ENCODE measurements at places on chromosomes 6 and 20. TPM values are rescaled to one million over a fixed set of nuclear protein-coding genes. Genes with fewer than 3 reads are reported as not detected.

DNA sequence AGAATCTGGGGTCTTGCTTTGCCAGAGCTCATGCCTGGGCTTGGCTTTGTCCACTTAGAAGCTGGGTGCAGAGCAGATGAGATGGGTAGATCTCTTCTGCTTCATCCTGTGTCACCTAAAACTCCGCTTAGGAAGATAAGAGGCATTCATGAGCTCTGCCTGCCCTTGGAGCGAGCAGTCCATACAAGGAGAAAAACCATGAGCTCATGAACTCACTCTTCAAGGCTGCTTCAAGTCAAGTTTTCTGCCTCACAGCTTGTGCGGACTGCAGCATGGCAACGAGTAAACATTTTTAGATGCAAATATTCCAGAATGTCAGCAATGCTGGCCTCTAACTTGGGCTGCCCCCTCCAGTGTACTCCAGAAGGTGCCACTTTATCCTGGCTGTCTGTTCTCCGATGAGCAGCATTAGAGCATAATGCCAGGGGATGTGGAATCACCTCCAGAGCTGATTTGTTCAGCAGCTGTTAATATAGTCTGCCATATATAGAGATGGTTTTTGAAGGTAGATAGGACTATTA is 10.7 kb upstream of the UQCC2 start:
- no peak for DNase-seq
- H3K27ac ChIP-seq, result no peak overlapping the region
- H3K36me3 ChIP-seq, result no peaks in the 10 kb centered on the region
- H3K27me3 ChIP-seq, result no peaks in the 10 kb centered on the region
- H3K4me1 ChIP-seq, result peaks cover 15% of the 10 kb centered on the region

DNA sequence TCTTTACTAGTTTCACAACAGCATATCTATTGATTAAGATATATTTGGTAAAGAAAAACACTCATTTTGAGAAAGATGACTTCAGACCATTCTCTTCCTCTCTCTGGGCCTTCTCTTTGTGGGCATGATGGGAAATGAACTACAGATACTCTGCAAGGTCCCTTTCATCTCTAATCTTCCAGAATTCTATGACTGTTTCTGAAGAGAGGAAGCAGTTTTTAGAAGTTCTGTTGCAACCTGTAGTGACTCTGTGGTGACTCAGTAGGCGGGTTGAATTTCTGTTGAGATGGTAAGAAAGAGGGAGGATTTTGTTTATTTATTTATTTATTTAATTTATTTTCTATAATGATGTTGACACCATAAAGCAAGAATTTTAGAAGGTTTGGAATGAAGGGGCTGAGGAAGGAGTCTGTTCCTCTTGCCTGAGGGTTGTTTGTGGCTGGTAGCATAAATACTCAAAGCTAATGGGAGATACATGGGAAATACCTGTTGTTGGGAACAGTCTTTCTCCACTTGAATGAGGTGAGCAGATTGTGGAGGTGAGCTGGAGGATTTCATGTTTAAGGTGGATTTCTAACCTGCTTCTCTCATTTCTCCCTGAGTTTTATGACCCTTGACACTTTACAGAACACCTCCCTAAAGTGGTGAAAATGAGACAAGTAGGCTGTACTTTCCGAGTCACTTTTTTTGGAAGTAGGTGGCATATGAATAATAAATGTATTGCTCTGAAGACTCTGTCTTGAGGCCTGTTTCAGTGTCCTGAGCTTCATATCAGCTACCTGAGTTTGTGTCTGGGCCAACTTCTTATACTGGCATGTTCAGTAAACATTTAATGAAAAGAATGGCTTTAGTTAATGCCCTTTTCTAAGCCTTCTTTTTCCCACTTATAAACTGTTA is 15.0 kb downstream of the ACSS2 start:
- DNase-seq, result no peak
- H3K27ac ChIP-seq, result no peak overlapping the region
- no peaks in the 10 kb centered on the region for H3K4me1 ChIP-seq

DNA sequence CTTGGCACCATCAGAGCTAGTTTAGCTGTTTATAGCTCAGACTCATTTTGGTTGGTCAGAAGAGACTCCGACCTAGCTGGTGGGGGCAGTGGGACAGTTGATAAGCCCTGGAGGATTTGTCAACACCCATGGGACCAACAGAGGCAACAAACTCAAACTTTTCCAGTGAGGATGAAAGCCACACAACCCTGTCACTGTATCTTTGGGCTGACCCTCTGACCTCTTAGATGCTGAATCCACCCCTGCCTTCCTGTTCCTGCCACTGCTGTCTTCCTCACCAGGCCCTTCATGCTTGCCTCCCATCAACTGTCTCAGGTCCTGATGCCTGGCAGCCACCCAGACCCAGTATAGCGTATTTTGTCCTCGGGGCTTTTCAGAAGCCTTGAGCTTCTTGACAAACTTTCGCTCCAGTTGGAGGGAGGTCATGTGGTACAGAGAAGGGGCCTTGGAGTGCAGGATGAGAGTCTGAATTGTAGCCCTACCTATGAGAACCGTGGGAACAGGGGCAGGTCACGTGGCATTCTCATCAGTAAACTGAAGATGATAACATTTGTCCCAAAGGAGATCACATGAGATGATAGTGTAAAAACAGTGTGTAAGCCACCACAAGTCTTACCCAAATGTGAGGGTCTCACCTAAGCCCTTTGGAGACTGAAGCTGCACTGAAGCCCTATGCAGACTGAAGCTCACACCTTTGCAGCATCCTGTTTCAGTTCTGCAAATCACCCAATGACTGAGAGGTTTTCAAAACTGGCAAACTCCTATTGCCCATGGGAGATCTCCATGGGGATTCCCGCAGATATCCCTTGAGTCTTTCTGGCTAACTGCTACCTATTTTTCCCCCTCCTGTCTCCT is 72.0 kb upstream of the F13A1 start:
- H3K27me3 ChIP-seq, result no peaks in the 10 kb centered on the region
- DNase-seq, result no peak
- H3K4me1 ChIP-seq, result no peaks in the 10 kb centered on the region
- H3K4me3 ChIP-seq, result no peak overlapping the region
- no peak overlapping the region for H3K27ac ChIP-seq
- no peaks in the 10 kb centered on the region for H3K36me3 ChIP-seq

The MUC21 gene
- total RNA-seq, result not detected

GRCh38 chr6:33749401-33749800 is 2.7 kb upstream of the IP6K3 start:
- H3K27me3 ChIP-seq, result no peaks in the 10 kb centered on the region
- no peaks in the 10 kb centered on the region for H3K36me3 ChIP-seq
- peaks cover 30% of the 10 kb centered on the region for H3K4me1 ChIP-seq

DNA sequence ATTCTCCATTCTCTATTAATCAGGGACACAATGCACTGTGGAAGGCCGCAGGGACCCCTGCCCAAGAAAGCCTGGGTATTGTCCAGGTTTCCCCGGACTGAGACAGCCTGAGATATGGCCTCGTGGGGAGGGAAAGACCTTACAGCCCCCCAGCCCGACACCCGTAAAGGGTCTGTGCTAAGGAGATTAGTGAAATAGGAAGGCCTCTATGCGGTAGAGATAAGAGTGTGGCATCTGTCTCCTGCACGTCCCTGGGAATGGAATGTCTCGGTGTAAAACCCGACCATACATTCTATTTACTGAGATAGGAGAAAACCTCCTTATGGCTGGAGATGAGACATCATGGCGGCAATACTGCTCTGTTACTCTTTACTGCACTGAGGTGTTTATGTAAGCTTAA is 15.7 kb upstream of the EIF2S2 start:
- no peaks in the 10 kb centered on the region for H3K27me3 ChIP-seq
- no peaks in the 10 kb centered on the region for H3K4me1 ChIP-seq
- H3K36me3 ChIP-seq, result no peaks in the 10 kb centered on the region

DNA sequence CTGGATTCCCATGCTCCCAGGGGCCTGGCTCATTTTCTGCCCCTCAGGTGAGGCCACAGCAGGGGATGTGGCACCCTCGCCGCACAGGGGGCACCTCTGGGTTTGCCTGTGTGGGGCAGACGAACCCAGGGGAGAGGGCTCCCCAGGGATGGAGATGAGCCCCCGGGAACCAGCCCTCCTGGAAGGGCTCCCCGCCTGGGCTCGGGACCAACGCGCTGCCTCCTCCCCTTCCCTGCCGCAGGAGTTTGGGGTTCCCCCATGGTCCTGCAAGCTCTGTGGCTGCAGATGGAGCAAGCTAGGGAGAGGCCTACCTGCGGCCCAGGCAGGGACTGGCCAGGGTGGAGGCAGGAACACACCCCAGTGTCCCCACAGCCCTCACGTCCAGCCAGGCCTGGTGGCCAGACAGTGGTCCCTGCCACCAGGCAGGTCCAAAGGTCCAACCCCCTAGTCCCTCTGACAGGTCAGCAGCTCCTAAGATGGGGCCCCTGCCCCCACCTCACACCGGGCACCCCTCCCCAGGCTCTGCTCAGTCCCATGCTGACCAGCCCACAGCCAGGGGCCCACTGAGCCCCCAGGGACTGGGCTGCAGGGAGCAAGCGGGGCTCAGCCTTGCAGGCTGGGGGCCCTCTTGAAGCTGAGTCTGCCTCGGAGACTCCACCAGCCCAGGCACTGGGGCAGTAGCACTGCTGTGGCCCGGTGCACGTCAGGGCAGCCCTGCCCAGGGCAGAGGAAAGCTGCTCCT is 13.7 kb downstream of the LAMA5 start:
- no peak overlapping the region for H3K4me3 ChIP-seq
- no peaks in the 10 kb centered on the region for H3K27me3 ChIP-seq
- H3K36me3 ChIP-seq, result no peaks in the 10 kb centered on the region
- no peaks in the 10 kb centered on the region for H3K4me1 ChIP-seq
- no peak for DNase-seq
- peak overlapping the region; percentile 89 for H3K27ac ChIP-seq

GRCh38 chr6:156683821-156684220 is 93.4 kb upstream of the ARID1B start:
- H3K4me3 ChIP-seq, result no peak overlapping the region
- DNase-seq, result no peak
- H3K27me3 ChIP-seq, result no peaks in the 10 kb centered on the region
- no peaks in the 10 kb centered on the region for H3K36me3 ChIP-seq
- no peak overlapping the region for H3K27ac ChIP-seq
